Stimulated activated CD4-positive, alpha-beta T cell treated with anti-CD3 and anti-CD28 coated beads, Interleukin-4, amount 100 ng/mL, for 4 hours (primary cell): ENCODE measurements at places on chromosomes 4 and X.

DNA sequence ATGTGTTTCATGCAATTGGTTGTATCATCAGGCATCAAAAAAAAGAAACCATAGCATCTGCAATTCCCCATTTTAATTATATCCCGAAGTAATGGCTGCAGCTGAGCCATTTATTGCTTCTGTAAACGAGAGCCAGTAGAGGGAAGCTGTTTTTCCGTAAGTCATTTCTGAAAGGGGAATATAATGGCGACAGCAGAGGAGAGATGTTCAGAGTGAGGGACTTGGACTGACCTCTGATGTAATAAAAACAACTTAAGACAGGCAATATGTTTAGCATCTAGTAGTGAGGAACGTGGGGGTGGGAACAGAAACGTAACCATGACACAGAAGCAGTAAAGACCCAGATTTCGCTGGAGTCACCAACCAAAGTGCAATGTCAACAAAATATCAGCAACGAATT is 31.5 kb upstream of the NAA11 start:
- no peak for DNase-seq

- DNase-seq: no peak
These were observed 183.5 kb upstream of the ANXA10 start for GRCh38 chr4:167908816-167909215.

GRCh38 chr4:8050555-8051206 is 107.9 kb downstream of the ABLIM2 start:
- DNase-seq: no peak

- no peak for DNase-seq
These were observed 36.7 kb downstream of the SLC9A6 start for GRCh38 chrX:136021903-136022302.

- DNase-seq: no peak
These were observed 47.2 kb upstream of the HS3ST1 start for GRCh38 chr4:11475871-11476270.

DNA sequence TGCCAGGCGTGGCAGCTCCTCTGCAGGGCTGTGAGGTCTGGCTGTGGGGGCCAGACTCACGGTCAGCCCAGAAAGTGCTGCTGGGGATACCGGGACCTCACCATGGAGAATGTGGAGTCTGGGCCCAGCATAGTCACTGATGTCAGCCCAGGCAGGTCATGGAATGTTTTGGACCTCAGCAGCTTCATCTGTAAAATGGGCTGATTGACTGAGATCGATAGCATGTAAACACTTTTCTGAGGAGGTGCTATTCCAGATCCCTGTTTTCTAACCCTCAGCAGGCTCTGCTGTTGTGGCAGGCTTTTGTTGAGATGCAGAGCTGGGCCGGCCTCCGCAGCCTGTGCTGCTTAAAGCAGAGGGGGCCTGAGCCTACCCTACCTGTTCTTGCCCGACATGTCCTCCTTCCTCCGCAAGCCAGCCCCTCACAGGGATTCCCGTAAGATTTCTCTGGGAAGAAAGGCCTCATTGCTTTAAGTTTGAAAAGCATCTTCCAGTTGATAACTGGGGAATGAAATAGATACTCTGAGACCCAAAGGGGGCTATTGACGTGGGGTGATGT is 38.3 kb upstream of the HGFAC start:
- DNase-seq: no peak

DNA sequence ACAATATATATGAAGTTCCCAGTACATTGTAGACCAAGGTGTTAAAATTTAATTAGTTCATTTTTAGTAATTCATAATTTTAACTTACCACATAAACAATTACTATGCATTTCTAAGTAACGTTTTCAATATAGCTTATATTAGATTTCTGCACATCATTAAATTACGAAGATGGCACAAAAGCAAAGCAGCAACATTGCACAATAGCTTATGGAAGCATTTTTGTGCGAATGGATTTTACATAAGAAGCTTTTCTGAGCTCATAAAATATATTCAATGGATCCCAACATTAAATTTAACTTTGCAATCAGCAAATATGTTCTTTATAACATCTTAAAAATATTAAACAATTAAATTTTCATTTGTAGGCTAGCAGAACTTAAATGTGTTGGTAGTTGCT is 875.4 kb downstream of the ADGRL3 start:
- DNase-seq: no peak

- no peak for DNase-seq
These were observed 290.1 kb upstream of the BMP3 start for GRCh38 chr4:80740375-80740774.

- DNase-seq: no peak
These were observed 28.1 kb downstream of the SLC30A9 start for GRCh38 chr4:42018451-42018850.
